ENCODE measurements at places on chromosomes 6 and 20.
A peak's percentile ranks its signal among the peaks of the same experiment; 100 is the strongest.

GRCh38 chr6:13536796-13537526 lies 37.4 kb upstream of the SIRT5 start:
- DNase-seq, result no peak

GRCh38 chr6:135600086-135600702 lies 102.7 kb upstream of the AHI1 start:
- no peak for DNase-seq

GRCh38 chr6:11210386-11211138 lies 21.9 kb downstream of the NEDD9 start:
- no peak for DNase-seq

- DNase-seq, result no peak
Measured at GRCh38 chr6:157556671-157557430, 175.9 kb downstream of the ZDHHC14 start.

- DNase-seq, result peak; percentile 25
Measured at GRCh38 chr6:125746731-125747588, 2.5 kb upstream of the HEY2 start.

DNA sequence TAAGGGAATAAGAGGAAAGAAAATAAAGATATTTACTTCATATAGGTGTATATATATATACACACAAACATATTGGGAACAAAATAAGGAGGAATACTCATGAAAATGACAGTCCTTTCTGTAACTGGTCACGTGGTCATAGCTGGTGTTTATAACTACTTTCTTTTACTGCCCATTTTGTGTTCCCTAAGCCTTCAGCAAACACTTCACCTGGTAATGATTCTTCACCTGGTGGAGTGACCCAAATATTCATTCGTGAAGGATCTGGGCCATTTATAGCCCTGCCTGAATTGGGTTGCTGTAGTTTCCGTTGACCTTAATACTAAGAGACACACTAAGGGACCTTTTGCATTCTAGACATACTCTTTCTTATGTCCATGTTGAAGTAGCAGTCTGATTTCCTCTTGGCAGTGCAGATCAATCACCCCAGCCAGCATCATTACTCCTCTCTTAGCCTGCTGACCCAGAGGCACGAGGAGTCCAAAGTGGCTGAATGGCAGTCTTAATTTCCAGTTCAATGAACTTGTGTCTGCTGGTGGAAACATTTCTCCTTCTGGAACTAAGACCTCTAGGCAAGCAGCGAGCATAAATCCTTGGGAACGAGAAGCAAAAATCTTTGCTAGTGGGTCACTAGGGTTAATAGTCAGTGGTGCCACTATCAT lies 39.9 kb upstream of the IYD start:
- DNase-seq, result no peak

DNA sequence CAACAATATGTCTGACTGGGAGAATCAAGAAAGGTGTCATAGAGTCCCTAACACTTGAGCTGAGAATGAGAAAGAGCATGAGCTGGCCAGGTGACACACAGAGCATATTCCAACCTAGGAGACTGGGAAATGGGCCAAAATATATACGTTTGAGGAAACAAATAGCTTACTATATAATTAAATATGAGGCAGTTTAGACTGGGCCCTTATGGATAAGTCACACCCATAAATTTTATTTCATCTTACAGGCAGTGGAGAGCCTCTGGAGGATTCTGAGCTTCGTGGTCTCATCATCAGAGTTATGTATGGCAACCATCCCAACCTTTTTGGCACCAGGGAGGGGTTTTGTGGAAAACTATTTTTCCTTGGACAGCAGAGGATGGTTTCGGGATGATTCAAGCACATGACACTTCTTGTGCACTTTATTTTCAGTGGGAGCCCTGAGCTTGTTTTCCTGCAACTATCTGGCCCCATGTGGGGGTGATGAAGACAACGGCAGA lies 12.9 kb upstream of the NQO2 start:
- DNase-seq, result no peak

GRCh38 chr6:79065232-79065631 lies 12.8 kb downstream of the PHIP start:
- DNase-seq, result no peak

DNA sequence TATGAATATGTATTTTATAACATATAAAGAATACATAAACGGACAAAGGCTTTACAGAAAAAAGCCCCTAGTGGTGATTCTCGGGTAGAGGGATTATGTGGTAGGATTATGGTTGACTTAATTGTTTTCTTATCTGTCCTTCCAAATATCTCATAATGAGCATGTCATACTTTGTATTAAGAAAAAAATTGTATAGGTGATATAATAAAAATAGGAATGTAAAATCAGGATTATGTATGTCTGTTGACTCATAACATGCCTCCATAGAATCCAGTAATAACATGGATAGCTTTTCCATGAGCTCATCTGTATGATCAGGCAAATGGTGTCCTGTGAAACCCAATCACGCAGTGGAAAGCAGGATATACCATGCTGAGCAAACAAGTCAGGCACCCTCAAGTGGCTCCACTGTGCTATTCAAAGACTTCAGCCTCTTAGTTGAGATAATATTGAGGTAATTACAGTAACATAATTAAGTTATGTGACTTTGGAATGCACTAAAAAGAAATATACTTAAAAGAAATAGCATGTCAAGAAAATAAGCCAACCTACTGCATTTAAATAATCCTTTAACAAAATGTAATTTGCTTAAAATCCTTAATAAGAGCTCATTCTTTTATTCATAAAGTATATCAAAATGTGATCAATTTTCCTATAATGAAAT lies 39.6 kb upstream of the PRELID3B start:
- DNase-seq, result no peak

GRCh38 chr20:37991908-37992307 lies 41.3 kb downstream of the TTI1 start:
- DNase-seq, result no peak

DNA sequence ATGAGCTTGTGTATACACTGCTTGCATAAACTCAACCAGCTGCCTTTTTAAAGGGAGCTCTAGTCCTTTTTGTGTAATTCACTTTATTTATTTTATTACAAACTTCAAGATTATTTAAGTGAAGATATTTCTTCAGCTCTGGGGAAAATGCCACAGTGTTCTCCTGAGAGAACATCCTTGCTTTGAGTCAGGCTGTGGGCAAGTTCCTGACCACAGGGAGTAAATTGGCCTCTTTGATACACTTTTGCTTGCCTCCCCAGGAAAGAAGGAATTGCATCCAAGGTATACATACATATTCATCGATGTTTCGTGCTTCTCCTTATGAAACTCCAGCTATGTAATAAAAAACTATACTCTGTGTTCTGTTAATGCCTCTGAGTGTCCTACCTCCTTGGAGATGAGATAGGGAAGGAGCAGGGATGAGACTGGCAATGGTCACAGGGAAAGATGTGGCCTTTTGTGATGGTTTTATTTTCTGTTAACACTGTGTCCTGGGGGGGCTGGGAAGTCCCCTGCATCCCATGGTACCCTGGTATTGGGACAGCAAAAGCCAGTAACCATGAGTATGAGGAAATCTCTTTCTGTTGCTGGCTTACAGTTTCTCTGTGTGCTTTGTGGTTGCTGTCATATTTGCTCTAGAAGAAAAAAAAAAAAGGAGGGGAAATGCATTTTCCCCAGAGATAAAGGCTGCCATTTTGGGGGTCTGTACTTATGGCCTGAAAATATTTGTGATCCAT lies 15.3 kb downstream of the TNFAIP3 start:
- no peak for DNase-seq
